Osteocyte (in vitro differentiated cells): ENCODE measurements at places on chromosomes 4 and X. TPM values are rescaled to one million over a fixed set of nuclear protein-coding genes. Genes with fewer than 3 reads are reported as not detected.

GRCh38 chrX:126509923-126510322 lies 42.7 kb downstream of the DCAF12L1 start:
- no peaks in the 10 kb centered on the region for H3K36me3 ChIP-seq
- no peak for DNase-seq
- no peaks in the 10 kb centered on the region for H3K27me3 ChIP-seq
- H3K4me1 ChIP-seq, result no peaks in the 10 kb centered on the region
- H3K4me3 ChIP-seq, result no peak overlapping the region
- H3K27ac ChIP-seq, result no peak overlapping the region

DNA sequence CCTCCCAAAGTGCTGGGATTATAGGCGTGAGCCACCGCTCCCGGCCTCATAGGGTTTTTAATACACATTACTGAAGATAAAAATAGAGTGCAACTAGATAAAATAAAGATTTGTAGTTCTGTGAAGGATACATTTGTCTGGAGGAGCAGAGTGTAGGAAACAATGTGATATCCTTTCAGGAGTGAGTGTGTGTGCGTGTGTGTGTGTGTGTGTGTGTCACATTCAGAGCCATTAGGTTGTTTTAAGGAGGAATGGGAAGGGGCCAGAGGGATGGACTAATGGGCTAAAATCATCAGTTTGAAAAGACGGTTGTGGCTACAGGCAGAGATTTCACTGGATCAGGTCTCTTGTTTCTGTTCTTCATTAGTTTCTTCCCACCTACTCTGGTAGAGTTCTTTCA lies 40.0 kb downstream of the RBPJ start:
- peak overlapping the region; percentile 75 for H3K27ac ChIP-seq
- DNase-seq, result no peak
- no peaks in the 10 kb centered on the region for H3K27me3 ChIP-seq
- H3K4me3 ChIP-seq, result peak overlapping the region; percentile 27

DNA sequence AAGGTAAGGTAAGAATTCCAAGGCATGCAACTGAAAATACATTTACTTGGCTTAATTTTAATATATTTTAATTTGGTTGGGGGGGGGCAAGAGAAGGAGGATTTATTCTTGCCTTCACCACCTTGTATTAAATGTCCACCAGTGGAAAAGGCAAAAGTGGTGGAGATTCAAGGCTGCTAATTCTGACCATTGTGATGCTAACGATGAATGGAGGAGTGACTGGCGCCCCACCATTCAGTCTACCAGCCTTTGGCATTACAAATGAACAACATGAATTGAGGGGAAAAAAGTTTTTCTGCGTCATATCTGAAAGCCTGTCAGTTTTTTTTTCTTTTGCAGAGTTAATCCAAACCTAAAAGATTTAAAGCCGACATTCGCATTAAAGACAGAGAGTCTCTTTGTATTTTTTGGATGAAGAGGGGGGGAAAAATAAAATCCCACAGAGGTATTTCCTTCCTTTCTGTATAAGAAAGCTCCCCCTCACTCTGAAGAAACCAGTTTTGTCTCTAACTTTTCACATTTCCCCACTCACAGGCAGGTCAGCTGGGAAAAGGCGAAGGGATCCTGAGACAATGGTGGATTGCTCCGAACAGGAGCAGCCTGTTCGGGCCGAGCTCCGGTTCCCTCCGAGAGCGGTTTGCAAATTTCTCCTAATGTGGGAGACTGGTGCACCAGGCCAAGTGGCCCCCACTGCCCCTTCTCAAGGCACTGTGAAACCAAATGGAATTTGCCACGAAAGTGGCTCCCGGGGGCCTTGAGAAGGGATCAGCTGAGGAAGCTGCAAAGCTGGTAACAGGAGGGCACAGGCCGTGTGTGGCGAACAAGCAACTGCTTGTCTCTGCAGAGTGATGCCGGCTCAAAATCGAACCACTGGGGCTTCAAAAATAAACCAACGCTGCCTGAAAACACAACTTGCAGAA lies 28.1 kb downstream of the SHISA3 start:
- H3K4me1 ChIP-seq, result peaks cover 2% of the 10 kb centered on the region
- DNase-seq, result no peak
- no peaks in the 10 kb centered on the region for H3K27me3 ChIP-seq
- no peak overlapping the region for H3K4me3 ChIP-seq
- no peaks in the 10 kb centered on the region for H3K36me3 ChIP-seq
- no peak overlapping the region for H3K27ac ChIP-seq

DNA sequence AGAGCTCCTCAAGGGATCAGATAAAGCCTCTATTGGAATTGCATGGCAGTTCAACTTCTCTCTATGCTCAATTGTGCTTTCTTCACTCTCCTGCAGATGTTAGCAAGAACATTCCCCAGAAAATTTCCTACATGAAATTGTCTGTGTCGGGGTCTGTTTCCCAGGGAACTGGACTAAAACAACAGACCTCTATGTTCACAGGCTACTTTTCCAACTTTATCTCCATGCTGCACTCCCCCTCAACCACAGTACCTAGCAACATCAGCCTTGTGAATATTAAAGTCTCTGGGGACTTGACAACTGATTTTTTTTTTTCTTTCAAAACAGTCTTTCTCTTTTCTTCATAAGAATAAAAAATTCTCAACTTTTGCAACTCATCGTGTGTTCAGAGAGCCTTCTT lies 1470.8 kb upstream of the ADGRL3 start:
- H3K36me3 ChIP-seq, result no peaks in the 10 kb centered on the region
- no peaks in the 10 kb centered on the region for H3K27me3 ChIP-seq
- no peak overlapping the region for H3K4me3 ChIP-seq

GRCh38 chrX:9706421-9706820 lies 59.2 kb downstream of the GPR143 start:
- peaks cover 3% of the 10 kb centered on the region for H3K4me1 ChIP-seq
- H3K27ac ChIP-seq, result no peak overlapping the region
- no peak for DNase-seq
- no peak overlapping the region for H3K4me3 ChIP-seq

GRCh38 chr4:90816754-90817153 lies 689.6 kb downstream of the CCSER1 start:
- H3K4me1 ChIP-seq, result no peaks in the 10 kb centered on the region
- no peak for DNase-seq
- H3K27ac ChIP-seq, result no peak overlapping the region
- no peaks in the 10 kb centered on the region for H3K27me3 ChIP-seq
- H3K36me3 ChIP-seq, result no peaks in the 10 kb centered on the region

GRCh38 chr4:165204462-165204830 lies 2.9 kb upstream of the KLHL2 start:
- no peaks in the 10 kb centered on the region for H3K36me3 ChIP-seq
- no peak overlapping the region for H3K4me3 ChIP-seq
- H3K4me1 ChIP-seq, result peaks cover 24% of the 10 kb centered on the region
- H3K27ac ChIP-seq, result no peak overlapping the region

GRCh38 chr4:181569553-181569952 lies 673.6 kb upstream of the TENM3 start:
- peaks cover 11% of the 10 kb centered on the region for H3K4me1 ChIP-seq
- H3K27ac ChIP-seq, result no peak overlapping the region
- DNase-seq, result no peak
- no peaks in the 10 kb centered on the region for H3K27me3 ChIP-seq

GRCh38 chr4:16467061-16467460 lies 240.8 kb upstream of the TAPT1 start:
- no peak overlapping the region for H3K27ac ChIP-seq
- H3K4me1 ChIP-seq, result no peaks in the 10 kb centered on the region
- H3K27me3 ChIP-seq, result no peaks in the 10 kb centered on the region
- no peak overlapping the region for H3K4me3 ChIP-seq
- no peaks in the 10 kb centered on the region for H3K36me3 ChIP-seq

DNA sequence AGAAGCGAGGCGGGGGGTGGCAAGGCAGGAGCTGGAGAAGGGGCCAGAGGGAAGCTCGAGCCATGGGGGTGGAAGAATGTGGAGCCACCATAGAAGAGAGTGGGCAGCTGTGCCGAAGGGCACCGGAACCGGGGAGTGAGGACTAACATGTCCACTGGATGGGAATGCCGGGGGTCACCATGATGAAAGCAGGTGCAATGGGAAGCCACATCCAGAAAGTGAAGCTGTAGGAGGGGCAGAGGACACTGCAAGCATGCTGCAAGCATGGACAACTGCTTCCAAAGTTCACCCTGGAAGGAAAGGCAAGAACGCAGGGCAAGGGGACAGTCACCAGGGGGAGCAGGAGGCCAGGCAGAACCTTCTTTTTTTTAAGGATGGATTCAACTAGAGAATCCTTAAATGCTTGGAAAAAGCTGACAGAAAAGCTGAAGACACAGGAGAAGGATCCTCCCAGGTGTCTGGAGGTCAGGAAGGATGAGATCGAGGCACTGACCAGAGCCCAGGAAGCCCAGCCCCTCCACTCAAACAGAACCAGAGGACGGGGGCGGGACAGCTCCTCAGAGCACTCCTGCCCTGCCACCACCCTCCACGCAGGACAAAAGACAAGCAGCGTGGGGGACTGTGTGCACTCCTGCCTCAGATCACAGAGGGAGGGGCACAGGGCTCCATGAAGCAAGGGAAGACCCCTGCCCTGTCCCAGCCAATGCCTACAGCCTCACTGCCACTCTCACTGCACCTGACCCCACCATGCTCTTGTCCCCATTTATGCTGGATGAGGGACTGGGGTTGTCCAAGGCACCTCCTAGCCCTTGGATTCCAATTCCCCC lies 169.2 kb downstream of the AFAP1 start:
- H3K36me3 ChIP-seq, result peaks cover 56% of the 10 kb centered on the region
- no peak overlapping the region for H3K4me3 ChIP-seq
- H3K4me1 ChIP-seq, result peaks cover 3% of the 10 kb centered on the region
- no peak overlapping the region for H3K27ac ChIP-seq
- no peak for DNase-seq

GRCh38 chrX:30489323-30489722 lies 88.2 kb downstream of the TASL start:
- no peaks in the 10 kb centered on the region for H3K36me3 ChIP-seq
- H3K4me3 ChIP-seq, result no peak overlapping the region
- DNase-seq, result no peak
- H3K4me1 ChIP-seq, result no peaks in the 10 kb centered on the region

GRCh38 chr4:79516114-79516513 lies 108.1 kb upstream of the GK2 start:
- H3K27me3 ChIP-seq, result peaks cover under 1% of the 10 kb centered on the region
- H3K27ac ChIP-seq, result no peak overlapping the region
- DNase-seq, result no peak
- no peaks in the 10 kb centered on the region for H3K36me3 ChIP-seq
- H3K4me3 ChIP-seq, result no peak overlapping the region

DNA sequence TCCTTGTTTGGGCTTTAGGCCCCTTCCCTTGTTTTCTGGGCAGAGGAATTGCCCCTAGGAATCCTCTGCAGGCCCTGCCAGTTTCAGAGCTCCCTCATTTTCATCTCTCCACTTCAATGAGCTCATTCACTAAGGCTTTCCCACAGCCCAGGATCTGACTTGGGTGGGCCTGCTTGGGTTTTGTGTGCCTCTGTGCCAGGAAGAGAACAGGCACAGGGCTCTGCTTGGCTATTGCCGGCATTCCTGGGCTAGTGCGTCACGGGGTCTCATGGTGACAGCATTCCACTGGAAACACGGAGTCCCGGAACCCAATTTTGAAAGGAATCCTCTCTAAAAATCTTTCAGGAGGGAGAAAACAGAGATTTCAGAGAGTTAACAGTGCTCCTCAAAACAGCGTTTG lies 150.5 kb downstream of the VCX3A start:
- H3K27ac ChIP-seq, result no peak overlapping the region
- H3K4me1 ChIP-seq, result no peaks in the 10 kb centered on the region
- no peaks in the 10 kb centered on the region for H3K27me3 ChIP-seq
- H3K4me3 ChIP-seq, result no peak overlapping the region
- no peak for DNase-seq

DNA sequence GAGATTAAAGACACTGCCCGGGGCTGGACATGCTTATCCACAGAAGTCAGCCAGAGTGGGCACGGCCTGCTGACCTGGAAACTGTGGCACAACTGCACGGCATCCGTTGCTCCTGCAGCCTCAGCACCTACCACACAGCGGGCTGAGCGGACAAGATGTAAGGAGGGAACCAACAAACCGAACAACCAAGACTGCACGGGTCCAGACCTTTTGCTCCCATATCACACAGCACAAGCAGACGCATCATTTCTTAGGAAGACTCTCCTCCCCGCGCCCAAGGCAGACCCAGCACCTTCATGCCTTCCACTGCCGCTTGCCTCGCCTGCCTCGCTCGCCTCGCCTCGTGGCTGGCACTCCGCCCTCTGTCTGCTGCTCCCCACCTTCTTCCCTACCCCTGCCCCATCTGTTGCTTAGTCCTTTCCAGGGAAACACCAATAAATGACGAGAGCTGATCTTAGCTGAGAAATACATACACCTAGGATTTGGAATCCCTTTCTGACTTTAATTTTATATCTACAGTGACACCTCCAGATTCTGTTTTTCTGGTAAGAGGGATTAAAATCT lies 79.0 kb downstream of the AFAP1 start:
- DNase-seq, result no peak
- H3K4me1 ChIP-seq, result peaks cover 85% of the 10 kb centered on the region
- peaks cover 20% of the 10 kb centered on the region for H3K36me3 ChIP-seq
- no peaks in the 10 kb centered on the region for H3K27me3 ChIP-seq
- peak overlapping the region; percentile 94 for H3K27ac ChIP-seq

DNA sequence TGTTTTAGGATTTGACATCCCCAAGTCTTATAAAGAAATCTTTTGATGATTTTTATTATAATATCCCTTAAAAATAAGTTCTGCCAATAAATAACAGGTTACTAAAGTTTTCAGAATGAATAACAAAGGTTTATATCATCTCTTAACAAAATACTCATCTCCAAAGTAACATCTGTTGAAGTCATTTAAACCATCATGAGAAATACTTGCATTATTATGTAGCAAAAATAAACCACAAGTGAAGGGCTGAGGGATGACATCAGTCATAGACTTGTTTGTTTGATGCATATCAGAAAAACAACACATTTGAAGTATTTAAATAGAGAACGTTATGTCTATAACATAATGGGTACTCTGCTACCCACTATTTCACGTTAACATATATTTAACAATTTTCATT lies 114.9 kb downstream of the SPOCK3 start:
- no peaks in the 10 kb centered on the region for H3K36me3 ChIP-seq
- H3K4me1 ChIP-seq, result no peaks in the 10 kb centered on the region
- peaks cover 5% of the 10 kb centered on the region for H3K27me3 ChIP-seq
- no peak overlapping the region for H3K27ac ChIP-seq
- no peak overlapping the region for H3K4me3 ChIP-seq
- DNase-seq, result no peak

DNA sequence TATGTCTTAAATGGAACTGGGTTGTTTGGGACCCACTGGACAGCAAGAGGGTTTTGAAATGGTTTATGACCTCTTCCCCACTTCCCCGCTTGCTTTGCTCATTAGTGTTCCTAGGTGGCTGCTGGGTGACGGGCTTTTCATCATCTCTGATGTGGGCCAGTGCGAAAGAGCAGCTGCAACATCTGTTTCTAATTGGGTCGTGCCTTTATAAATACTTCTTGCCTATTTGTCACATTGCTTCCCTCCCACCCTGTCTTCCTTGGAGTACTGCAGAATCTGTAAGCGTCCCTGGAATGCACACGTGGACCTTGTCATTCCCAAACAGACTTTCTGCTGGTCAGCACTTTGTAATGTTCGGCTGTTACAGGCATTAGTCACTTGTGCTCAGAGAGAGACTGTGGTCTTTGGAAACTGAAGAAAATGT lies 35.2 kb downstream of the SEPTIN11 start:
- H3K27me3 ChIP-seq, result no peaks in the 10 kb centered on the region
- H3K4me1 ChIP-seq, result peaks cover 97% of the 10 kb centered on the region
- peak; percentile 89 for DNase-seq
- peak overlapping the region; percentile 42 for H3K4me3 ChIP-seq
- peak overlapping the region; percentile 92 for H3K27ac ChIP-seq
- H3K36me3 ChIP-seq, result peaks cover 18% of the 10 kb centered on the region

The ZDHHC9 gene
- 29.3 and 32.2 TPM in 2 replicates for total RNA-seq

The HOPX gene
- 0.35 TPM in 1 of 2 replicates, not detected in the other for total RNA-seq

The MAGED4 gene
- 95.8 and 98.9 TPM in 2 replicates for total RNA-seq

The PAGE2B gene
- total RNA-seq, result not detected in 2 replicates

The NEXMIF gene
- total RNA-seq, result not detected in 2 replicates

The HERC6 gene
- 2.3 and 2.8 TPM in 2 replicates for total RNA-seq

The TMEM255A gene
- 0.16 TPM in 2 replicates for total RNA-seq

The FIP1L1 gene
- 54.8 and 57.8 TPM in 2 replicates for total RNA-seq

The PGAM4 gene
- not detected in 2 replicates for total RNA-seq
